Frontal cortex (tissue), 4 donors: ENCODE measurements at places on chromosomes 16 and 17.

DNA sequence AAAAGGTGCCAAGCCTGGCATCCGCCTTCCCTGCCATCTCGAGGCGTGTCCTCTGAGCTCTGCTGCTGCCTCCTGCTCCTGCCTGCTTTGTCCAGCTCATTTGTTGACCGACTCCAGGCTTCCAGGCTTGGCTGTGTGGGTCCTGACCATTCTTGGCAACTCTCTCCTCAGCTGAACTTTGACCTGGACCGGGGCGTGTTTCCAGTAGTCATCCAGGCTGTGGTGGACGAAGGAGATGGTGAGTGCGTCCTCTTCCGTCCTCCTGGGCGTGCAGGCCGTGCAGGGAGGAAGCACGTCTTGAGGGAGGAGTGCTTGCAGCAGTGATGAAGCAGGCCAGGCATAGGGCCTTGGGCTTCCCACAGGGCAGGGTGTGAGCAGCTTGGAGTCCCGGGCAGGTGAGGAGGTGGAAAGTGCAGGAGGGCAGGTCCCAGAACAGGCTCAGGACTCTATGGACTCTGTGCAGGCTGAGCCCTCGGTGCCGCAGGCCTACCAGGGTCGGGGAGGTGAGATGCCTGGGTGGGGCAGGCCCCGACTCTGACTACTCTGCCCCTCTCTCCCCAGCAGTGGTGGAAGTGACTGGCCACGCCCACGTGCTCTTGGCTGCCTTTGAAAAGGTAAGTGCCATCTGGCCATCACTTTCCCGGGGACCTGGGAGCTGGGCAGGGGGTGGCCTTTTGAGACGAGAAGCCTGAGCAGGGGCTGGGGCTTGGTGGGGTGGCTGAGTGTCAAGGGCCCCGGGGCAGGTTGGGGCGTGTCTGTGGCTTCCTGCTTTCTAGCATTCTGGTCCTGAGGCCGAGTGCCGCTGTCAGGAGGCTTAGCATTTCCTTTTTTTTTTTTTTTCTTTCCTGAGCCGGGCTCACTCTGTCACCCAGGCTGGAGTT is 28.6 kb upstream of the NUDT16L1 start:
- no peak for DNase-seq

DNA sequence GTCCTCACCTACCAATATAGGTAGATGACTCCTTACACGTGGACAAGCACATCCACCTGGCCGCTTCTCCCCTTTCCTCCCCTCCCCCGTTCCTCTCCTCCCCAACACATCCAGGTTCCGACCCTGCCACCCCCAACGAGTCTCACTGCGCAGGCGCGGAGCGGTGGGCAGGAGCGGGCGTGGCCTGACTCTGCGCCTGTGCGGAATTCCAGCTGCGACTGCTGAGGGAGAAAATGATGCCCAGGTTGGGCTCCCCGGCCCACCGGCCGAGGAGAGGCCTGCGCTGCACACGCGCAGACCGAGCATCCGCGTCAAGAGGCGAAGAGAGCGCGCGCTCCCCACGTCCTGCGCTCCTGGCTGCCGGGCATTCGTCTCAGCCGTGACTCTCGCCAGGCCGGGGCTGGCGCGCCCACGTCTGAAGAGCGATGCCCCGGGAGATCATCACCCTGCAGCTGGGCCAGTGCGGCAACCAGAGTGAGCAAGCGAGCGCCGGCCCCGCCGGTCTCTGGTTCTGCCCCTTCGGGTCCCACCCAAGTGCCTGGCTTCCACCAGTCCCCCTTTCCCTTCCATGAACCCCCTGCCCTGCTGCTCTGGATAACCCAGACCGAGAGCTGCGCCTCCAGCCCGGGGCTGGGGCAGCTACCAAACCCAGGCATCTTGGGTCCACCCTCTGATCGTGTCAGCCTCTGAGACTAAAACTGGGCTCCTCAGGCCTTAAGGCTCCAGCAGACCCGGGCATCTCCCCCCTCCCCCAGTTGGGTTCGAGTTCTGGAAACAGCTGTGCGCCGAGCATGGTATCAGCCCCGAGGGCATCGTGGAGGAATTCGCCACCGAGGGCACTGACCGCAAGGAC is at the start of gene TUBG2:
Gene TUBG2, plus strand, starts transcription at position 206 of the 853 bp plus-strand sequence. Its CDS starts 220 bp downstream, at position 426.
- DNase-seq, result peak; percentile 91

DNA sequence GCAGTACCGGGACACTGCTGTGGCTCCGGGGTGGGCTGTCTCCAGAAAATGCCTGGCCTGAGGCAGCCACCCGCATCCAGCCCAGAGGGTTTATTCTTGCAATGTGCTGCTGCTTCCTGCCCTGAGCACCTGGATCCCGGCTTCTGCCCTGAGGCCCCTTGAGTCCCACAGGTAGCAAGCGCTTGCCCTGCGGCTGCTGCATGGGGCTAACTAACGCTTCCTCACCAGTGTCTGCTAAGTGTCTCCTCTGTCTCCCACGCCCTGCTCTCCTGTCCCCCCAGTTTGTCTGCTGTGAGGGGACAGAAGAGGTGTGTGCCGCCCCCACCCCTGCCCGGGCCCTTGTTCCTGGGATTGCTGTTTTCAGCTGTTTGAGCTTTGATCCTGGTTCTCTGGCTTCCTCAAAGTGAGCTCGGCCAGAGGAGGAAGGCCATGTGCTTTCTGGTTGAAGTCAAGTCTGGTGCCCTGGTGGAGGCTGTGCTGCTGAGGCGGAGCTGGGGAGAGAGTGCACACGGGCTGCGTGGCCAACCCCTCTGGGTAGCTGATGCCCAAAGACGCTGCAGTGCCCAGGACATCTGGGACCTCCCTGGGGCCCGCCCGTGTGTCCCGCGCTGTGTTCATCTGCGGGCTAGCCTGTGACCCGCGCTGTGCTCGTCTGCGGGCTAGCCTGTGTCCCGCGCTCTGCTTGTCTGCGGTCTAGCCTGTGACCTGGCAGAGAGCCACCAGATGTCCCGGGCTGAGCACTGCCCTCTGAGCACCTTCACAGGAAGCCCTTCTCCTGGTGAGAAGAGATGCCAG is 12.9 kb downstream of the STH start:
- DNase-seq, result no peak

DNA sequence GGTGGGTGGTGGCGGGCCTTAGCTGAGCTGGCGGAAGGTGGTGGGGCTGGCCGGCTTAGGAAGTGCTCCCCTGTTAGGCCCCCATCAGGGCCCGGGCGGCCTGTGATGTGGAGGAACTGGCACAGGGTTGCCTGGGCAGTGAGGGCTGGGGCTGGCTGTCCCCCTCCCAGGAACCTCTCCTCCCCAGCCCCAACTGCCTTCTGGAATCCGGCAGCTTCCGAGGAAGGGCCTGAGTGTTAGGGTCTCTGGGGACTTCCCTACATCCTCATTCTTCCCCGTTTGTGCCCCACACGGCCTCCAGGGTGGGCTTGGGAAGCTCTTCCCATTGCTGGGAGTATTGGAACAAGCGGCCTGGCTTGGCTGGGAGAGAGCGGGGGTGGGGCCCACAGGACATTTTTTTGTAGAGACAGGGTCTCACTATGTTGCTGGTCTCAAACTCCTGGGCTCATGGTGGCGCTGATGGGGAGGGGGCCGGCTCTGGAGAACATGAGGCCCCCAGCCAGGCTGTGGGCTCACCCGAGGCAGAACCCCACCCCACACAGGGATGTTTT is 89.9 kb upstream of the CIBAR2 start:
- no peak for DNase-seq

- no peak for DNase-seq
Measured at GRCh38 chr16:61005952-61006351, 1030.3 kb downstream of the CDH8 start.

GRCh38 chr17:21042458-21043295 is at the start of gene USP22:
Gene USP22 (minus strand): TSS chr17:21043011. CDS start chr17:21042835, 176 bp downstream.
- peak; percentile 93 for DNase-seq

DNA sequence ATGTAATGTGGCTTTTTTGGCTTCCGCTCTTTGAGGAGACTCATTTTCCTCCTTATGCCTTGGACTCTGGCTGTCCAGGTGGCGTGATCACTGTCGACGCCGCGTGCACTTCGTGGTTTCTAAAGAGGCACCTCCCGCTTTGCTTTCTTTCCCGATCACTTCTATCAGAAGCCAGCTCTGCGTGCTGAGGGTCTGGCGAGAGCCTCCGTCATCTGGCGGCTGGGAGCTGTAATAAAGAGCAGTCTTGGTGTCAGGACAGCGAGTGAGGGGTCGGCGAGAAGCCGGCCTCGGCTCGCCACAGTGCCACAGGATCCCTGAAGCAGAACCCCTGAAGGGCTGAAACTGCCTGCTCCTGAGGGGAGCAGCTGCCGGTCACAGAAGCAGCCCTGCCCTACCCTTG is 7.4 kb downstream of the ZNF750 start:
- no peak for DNase-seq

- no peak for DNase-seq
Measured at GRCh38 chr17:19494961-19495806, 38.5 kb upstream of the SLC47A1 start.

- DNase-seq, result no peak
Measured at GRCh38 chr17:72640415-72641165, 451.9 kb downstream of the SLC39A11 start.

DNA sequence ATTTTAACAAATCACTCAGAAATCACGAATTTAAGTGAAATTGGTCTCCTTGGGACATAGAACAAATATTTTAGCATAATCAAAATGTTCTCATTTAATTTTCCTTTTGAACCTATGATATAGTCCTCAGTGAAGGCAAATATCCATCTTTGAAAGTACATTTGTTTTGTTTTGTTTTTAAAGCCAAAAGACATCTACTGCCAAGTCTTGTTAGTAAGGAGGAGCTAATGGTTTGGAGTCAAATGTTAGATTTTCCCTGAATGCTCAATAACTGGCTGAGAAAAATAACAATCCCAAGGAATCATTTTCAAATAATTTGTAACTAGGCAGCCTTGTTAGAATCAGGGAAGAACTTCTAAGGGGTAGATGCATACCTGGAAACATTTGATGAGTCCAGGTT is 302.9 kb upstream of the MAF start:
- no peak for DNase-seq

GRCh38 chr17:63950940-63951907 is 19.1 kb upstream of the CD79B start:
- no peak for DNase-seq

DNA sequence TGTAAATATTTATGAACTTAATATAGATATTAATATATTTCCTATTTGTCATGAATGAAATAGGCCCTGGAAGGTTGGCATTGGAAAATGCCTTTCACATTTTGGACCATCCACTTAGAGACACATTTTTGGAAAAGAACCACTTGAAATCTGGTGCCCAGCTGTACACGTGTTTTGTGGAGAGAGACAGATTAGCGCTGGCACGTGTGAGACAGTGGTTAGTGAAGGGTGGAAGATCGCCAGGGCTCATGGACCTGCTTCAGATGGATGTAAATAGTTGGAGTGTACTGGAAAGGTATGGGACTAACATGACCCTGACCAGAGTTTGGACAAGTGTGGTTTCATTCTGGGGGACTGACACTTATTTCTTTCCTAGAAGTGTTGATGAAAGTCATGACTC is 222.9 kb downstream of the PRKCA start:
- DNase-seq, result no peak

- DNase-seq, result no peak
Measured at GRCh38 chr17:59851439-59852375, 41.0 kb downstream of the TUBD1 start.

DNA sequence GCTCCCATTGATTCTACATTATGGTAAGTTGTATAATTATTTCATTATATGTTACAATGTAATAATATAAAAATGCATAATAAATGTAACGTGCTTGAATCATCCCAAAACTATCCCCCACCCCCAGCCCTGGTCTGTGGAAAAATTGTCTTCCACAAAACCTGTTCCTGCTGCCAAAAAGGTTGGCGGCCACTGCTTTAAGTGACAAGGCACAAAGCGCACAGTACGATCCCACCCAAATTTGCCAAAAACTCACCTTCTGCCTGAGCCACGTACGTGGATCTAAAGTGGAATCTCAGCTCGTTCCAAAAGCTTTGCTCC is 14.5 kb downstream of the CYB561 start:
- DNase-seq, result no peak

DNA sequence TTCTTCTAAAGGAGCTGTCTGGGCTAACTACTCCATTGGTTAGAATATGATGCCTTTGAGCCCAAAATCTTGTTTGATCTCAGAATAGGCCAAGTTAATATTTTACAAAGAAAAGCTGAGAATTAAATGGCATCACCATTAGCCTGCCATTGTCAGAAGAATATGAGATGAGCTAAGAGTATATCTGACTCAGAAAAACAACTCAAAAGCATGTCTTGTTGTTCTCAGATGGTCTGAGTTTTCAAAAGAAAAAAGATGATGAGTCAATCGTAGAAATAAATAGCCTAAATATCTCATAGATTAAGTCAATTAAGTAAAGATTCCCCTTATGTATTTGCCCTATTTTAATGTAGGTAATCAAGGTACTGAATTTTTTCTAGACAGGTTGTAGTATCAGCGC is 197.1 kb upstream of the TBX2 start:
- DNase-seq, result no peak

- no peak for DNase-seq
Measured at GRCh38 chr17:74968361-74968780, 4.2 kb downstream of the HID1 start.

GRCh38 chr17:29091606-29092289 is 48.8 kb downstream of the PIPOX start:
- no peak for DNase-seq

GRCh38 chr16:30406795-30407101 is 658 bp upstream of the ZNF771 start:
- no peak for DNase-seq

DNA sequence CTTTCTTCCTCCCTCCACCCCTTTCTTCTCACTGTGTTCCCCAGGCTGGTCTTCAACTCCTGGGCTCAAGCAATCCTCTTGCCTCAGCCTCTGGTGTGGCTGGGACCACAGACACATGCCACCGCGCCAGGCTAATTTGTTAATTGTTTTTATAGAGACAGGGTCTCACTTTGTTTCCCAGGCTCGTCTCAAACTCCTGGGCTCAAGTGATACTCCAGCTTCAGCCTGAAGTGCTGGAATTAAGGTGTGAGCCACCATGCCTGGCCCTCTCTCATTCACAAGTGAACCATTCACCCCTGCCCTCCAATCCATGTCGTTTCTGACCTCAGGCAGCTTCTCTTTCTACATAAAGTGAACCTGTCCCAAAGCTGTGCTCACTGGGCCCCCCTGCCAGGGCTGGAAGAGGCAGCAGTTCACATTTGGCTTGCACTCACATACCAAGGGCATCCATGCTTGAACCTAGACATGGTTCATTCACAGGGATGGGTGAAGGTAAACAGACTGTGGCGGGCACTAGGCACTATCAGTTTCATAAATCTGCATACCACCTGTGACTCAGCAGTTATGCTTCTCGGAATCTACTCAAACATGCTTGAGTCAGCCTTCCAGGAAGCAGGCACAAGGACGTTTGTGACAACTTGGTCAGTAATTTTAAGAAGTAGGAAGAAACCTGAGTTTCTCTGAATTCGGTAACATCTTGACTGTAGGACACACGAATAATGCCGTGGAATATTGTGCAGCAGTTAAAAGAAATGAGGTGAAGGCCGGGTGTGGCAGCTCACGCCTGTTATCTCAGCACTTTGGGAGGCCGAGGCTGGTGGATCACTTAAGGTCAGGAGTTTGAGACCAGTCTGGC is 6.0 kb upstream of the RNF213 start:
- DNase-seq, result no peak
